ENCODE measurements at places on chromosomes 13 and 19. TPM values are rescaled to one million over a fixed set of nuclear protein-coding genes. Genes with fewer than 3 reads are reported as not detected.

C1QTNF9B gene
- 0.83 TPM for total RNA-seq

DACT3 gene
- 5.6 TPM for total RNA-seq

SLC17A7 gene
- total RNA-seq, result not detected

LGALS7 gene
- not detected for total RNA-seq

EPS8L1 gene
- 0.51 TPM for total RNA-seq

GRCh38 chr13:60370343-60370742, 26.7 kb upstream of the TDRD3 start:
- DNase-seq, result no peak

- DNase-seq, result no peak
Observed at GRCh38 chr13:21240586-21240985, 64.1 kb downstream of the MRPL57 start.

DNA sequence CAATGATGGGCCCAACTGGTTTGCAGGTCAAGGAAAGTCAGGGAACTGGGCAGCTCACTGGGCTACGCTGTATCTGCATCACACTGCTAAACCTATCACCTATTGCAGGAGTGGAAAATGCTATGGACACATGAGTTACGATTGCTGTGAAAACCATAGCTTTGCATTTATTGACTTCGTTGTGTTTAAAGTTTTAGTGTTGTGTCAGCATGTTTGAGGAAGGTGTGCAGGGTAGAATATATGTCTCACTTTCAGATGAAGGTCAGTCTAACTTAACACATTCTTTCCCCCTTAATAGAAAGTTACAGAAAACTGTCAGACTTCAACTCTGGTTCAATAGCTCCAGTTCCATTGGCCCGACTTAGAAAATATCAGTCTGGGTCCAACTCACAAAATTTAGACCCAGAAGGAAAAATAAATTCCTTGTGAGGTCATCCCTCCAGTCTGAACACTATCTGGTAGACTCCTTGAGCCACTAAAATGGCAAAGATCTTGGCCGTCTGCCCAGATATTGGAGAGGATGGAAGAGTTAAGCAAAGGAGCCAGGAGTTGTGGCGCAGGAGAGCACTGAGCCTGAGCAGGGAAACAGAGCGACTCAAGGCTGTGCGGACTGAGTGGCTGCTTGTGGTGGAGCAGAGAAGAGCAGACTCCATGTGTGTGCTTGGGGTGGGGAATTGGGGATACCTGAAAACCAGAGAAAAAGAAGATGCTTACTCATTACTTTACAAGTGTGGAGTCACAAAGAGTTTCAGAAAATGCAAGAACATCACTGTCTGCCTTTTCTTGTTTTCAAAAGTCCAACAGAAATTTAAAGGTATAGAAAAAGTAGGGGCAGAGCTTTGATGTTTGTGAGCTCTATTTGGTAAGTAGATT, 518.5 kb downstream of the FGF9 start:
- DNase-seq, result no peak

DNA sequence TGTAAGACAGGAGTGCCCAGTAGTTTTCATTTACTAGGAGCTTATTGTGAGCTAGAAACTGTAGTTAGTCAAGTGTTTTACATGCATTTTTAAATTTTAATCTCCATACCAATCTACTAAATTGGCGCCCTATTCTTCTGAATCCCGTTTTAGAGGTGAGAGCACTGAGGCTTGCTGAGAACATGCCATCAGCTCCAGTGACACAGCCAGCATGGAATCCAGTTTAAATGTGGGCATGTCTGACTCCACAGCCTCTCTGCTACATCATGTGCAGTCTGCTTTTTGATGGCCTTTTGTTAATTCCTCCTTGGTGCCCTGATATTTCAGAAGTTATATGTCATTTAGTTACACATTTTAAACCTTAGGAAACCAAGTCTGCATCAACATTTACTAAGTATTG, 325.4 kb downstream of the DLEU7 start:
- no peak for DNase-seq

- no peak for DNase-seq
Observed at GRCh38 chr19:49549045-49549444, 21.2 kb downstream of the RCN3 start.

- no peak for DNase-seq
Observed at GRCh38 chr19:3499738-3500428, 591 bp downstream of the DOHH start.

DNA sequence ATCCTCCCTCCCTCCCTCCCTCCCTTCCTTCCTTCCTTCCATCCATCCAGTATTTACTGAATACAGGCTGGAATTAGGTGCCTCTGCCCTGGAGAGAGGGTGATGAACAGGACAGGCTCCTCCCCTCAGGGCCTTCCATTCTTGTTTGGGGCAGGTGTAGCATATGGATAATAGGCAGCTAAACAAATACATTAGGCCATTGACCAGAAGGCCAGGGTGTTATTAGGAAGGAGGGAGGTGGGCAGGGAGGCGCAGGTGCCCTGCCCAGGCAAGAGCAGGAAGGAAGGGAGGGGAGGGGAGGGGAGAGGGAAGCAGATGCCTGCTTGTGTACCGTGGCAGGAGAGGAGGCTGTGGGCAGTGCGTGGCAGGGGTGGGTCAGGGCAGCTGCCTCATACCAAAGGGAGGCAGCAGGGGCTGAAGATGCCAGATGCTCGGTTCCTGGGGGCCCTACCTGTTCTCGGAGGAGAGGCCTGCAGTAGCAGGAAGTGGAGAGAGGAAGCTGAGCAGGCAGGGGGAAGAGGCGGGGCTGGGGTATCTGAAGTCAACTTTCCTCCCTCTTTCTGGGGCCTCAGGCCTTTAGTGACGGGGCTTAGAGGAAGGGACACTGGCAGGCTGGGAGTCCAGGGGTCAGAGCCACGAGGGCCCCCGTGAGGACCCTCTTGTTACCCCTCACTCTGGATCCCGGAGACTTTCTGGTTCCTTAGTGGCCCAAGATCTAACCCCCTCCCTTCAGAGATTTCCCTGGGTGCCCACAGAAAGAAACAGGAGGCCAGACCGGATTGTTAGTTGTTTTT, at the start of gene RINL:
Gene RINL (minus strand): TSS at position 495 of the 794 bp plus-strand sequence. CDS start 1,533 bp downstream, outside the sequence.
- DNase-seq, result no peak

- no peak for DNase-seq
Observed at GRCh38 chr19:7442423-7442822, 46.4 kb downstream of the PEX11G start.
